ENCODE measurements at places on chromosomes 3 and 15.

- DNase-seq, result no peak
These were observed 166.3 kb downstream of the GREM1 start for GRCh38 chr15:32884146-32884545.

- no peak for DNase-seq
These were observed 124.4 kb upstream of the LIPC start for GRCh38 chr15:58307313-58307961.

- no peak for DNase-seq
These were observed 127.3 kb downstream of the IGF1R start for GRCh38 chr15:98775498-98776230.

DNA sequence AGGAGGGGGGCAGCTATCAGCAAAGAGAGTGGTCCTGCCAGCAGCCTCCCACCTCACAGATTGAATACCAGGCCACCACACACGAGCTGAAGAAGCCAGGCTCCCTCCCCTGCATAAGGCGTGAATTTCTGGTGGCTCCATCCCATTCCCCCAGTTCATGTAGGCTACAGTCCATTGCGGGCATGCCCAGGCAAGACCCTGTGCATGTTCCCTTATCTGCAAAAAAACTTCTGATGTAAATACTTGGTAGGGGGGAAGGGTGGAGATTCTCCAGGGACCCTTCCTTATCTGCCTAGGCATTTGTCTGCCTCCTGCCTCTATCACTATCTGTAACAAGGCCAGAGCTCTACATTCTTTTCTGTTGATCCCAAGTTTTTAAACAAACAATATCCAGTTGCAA is 27.6 kb upstream of the UBP1 start:
- DNase-seq, result no peak

- no peak for DNase-seq
These were observed 984.1 kb downstream of the EPHA3 start for GRCh38 chr3:90091549-90091948.

GRCh38 chr15:93223803-93224202 is 134.8 kb upstream of the RGMA start:
- DNase-seq, result no peak

GRCh38 chr15:50764461-50765194 is 878 bp downstream of the SPPL2A start:
- DNase-seq, result no peak

GRCh38 chr3:191148131-191148530 is 50.9 kb upstream of the OSTN start:
- no peak for DNase-seq

DNA sequence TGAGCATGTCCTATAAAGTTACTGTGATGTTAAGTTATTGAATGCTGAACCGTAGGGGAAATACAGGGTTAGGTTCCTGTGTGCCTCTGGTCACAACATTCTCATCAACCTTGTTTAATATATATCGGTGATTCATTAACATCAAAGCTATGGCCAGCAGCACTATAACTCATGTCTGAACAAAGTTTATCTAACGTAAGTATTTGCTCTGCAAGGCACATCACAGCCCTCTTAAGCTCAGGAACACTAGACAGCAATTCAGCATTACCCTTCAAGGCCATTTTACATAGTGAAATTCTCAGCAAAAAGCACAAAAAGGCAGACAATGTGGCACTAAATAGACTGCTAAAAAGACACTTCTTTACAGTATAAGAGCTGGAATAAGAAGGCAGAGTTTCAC is 48.2 kb upstream of the FNDC3B start:
- DNase-seq, result no peak

- no peak for DNase-seq
These were observed 19.6 kb downstream of the FLNB start for GRCh38 chr3:58027704-58028317.

- DNase-seq, result no peak
These were observed 366.6 kb downstream of the AGBL1 start for GRCh38 chr15:86446253-86446640.

DNA sequence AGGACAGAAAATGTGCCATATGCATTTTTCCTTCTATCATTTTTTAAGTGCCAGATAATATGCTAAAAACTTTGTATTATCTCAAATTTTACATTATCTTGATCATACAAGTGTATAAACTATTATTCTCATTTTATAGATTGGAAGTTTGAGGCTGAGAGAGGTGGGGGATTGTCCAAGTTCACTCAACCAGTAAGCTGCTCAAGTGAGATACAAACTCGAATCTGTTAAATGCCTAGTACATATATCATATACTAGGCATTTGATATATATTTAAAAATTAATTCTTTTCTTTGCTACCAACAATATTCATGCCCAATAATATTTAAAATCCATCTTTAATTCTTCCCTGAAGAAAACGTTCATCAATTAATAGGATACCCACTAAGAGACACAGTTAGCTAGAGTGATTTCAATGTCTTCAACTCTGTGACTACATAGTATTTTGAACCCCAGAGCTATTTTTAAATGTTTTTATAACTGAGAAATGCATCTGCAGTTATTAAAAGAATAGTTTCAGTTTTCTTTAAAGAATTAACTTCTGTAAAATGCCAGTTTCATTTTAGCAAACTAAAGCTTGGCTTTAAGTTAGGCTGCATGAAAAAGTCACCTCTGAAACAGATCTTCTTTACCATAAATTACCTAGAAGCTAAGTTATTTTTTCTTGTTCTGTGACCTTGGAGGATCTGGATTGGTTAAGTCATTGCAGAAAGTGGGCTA is 40.4 kb downstream of the IQCB1 start:
- DNase-seq, result no peak

DNA sequence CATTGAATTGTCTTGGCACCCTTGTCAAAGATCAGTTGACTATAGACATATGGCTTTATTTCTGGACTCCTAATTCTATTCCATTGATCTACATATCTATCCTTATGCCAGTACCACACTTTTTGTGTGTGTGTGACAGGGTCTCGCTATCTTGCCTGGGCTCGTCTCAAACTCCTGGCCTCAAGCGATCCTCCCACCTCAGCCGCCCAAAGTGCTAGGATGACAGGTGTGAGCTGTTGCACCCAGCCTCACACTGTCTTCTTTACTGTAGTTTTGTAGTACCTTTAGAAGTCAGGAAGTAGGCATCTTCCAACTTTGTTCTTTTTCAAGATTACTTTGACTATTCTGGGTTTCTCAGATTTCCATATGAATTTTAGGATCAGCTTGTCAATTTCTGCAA is 24.3 kb downstream of the CDAN1 start:
- no peak for DNase-seq

GRCh38 chr15:93759629-93760028 is 471.7 kb upstream of the MCTP2 start:
- no peak for DNase-seq

- DNase-seq, result peak; percentile 19
These were observed 901 bp downstream of the ALCAM start for GRCh38 chr3:105367406-105368213.

GRCh38 chr3:190504354-190505125 is 9.3 kb upstream of the IL1RAP start:
- DNase-seq, result no peak

- DNase-seq, result no peak
These were observed 57.0 kb downstream of the SRGAP3 start for GRCh38 chr3:9192248-9193025.

DNA sequence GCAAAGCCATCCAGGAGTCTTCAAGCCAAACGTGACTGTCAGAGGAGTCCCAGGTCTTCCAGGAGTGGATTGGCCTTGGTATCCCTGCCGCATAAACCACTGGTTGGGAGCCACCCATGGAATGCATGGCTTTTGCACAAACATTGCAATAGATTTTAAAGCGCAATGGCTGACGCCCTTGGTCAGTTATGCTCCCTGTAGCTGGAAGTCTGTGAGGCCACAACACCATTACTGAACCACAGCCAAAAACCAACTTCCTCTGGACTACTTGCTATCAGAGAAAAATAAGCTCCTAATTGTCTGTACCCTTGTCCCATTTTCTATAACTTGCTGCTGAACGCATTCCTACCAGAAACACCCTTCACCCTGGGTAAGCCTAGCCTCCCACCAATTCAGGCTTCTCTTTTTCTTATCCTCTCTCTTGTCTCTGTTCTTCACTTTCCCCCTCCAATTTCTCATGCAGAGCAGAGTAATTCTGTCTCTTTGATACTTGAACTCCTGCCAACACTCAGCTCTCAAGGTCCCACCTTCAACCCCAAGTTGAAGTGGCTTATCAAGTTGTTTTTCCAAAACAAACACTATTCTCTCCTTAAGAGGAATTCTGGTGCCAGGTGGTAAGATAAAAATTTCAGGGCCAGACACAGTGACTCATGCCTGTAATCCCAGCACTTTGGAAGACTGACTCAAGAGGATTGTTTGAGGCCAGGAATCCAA is 176.4 kb upstream of the UBE2E1 start:
- DNase-seq, result no peak

DNA sequence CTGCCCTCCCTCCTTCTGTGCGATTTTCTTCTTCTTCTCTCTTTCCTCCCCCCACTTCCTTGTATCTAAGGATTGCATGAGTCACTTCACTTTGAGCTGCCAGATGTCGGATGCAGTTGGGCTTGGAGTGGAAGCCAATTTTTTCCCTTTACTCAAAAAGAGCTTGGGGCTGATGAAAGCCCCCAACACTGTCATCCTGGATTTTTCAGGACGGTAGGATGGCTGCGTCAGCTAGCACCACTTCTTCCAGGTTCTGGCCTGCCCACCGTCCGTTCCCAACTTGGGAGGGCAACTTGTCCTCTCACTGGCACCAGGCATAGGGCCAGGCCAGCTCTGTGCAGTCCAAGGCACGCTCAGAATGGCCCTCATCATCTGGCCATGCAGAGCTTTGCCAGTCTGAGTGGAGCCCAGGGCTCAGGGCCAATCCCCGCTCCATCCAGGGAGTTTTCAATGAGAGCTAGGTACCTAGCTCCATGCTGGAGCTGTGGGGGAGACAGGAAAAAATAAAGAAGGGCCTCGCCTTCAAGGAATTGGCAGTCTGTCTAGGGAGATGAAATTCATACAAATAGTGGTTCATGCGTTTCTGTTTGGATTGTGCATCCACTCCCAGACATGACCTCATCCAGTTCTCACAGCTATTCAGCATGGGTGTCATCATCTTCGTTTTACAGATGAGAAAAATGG is 47.7 kb upstream of the INSYN1 start:
- peak; percentile 69 for DNase-seq

GRCh38 chr3:130389743-130390478 is 44.4 kb downstream of the COL6A5 start:
- DNase-seq, result no peak

DNA sequence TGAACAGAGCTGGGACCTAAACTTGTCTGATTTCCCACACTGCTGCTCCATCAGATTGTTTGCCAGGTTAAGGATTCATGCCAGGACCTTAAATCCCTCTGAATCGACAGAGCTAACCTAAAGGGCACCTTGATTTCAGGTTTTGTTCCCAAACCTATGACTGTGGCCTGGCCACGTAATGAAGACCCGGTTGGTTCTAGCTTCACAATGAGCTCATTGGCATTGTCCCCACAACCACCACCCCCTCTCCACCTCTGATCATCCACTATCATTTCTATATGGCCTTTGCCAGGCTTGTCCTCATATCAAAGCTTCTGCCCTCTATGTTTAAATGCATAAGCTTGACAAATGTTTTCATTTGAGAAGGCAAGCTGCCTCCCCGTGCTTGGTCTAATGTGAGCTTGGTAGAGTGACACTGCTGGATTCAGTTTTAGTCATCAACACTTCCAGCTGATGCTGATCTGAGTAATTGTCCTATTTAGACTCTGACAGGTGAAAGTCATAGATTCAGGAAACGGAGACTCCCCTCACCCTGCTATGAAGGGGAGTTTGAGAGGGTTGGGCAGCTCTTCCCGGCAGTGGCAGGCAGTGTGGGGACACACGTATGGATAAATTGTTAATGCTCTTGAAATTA is 407.1 kb upstream of the CFAP20DC start:
- DNase-seq, result no peak

DNA sequence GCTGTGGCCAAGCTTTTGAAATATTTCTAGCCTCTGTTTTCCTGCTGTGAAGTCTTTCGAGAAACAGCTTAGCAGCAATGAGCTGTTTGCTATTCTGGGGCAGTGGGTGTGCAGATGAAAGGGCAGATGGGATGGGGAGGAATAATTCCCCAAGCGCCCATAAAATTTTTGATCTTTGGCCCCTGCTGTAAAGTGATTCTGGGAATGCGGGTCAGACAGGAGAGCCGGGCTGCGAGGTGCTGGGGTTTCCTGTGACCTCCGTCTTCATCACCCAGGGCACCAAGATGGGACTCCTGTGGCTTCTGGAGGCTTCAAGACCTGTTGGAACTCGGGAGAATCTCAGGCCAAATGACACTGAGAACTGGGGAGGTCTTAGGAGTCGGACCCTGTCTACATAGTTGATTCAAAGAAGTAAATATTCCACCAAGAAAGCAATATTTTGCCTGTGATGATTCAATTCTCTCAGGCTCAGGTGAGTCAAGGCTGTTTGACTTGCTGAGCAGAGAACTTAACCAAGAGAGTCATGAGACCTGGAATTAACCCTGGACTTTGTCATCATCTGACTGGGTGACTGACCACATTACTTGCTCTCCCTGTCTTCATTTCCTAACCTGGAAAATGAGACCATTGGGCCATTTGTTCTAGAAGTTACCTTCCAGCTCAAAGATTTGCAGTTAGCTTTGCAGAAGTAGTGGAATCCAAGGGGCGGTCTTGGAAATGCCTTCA is 86.4 kb downstream of the POLR2M start:
- DNase-seq, result no peak

GRCh38 chr3:63896332-63897030 is 15.7 kb downstream of the SCAANT1 start:
- DNase-seq, result no peak

- DNase-seq, result no peak
These were observed 254.2 kb upstream of the STT3B start for GRCh38 chr3:31278532-31278931.

DNA sequence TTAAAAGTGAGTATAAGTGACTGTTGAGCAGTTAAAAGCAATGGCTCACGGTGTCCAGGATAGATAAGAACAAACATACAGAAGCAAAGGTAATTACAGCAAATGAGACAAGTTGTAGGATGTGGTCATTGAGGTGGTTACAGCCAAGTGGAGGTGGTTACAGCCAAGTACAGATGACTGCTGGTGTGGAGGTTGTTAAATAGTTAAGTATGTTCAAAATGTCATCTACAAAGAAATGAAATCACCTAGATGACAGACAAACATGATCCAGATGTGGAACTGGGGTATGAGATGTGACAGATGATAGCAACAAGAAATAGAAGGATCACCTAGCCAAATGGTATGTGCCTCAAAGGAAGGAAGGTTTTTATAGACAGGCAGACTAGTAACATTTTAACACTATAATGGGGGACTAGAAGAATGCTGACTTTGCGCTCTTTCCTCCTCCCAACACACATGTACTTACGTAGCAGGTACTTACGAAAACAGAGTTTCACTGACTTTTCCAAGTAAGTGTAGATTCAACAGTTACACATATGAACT is 6.8 kb upstream of the ANKRD28 start:
- no peak for DNase-seq

Measured in dorsolateral prefrontal cortex (tissue), 122 donors.